NCI-H446 (cell line): ENCODE measurements at places on chromosomes 7 and 10.

GRCh38 chr7:30880125-30880720 is 31.4 kb upstream of the AQP1 start:
- DNase-seq, result no peak

DNA sequence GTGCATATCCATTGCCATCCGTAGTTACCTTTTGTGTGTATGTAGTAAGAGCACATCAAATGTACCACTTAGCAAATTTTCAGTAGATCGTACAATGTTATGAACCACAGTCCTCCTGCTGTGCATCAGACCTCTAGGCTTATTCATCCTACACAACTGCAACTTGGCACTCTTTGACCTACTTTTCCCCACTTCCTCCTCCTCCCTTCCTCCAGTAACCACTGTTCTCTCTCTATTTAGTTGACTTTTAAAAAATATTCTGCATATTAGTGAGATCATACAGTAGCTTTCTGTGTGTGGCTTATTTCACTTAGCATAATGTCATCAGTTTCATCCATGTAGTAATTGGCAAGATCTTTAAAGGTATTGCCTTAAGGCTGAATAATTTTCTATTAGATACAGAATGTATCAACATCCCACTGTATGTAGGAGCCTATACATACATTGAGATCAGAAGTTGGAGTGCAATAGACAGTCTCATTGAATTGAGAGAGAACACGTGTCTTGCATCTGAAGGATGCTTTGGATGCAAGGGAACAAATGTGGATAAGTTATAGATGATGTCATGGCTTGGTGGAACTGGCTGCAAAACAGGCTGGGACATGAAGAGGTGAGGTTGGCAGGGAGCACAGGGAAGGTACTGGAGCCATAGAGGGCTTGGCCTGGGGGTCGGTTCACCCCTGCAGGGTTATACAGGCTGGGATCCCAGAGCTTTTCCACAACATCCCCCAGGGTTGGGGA is 83.0 kb upstream of the FAM180A start:
- no peak for DNase-seq

GRCh38 chr10:103442031-103442461 is 10.1 kb downstream of the CALHM2 start:
- no peak for DNase-seq

- DNase-seq, result no peak
Measured at GRCh38 chr7:47762207-47762606, 180.3 kb upstream of the TNS3 start.

DNA sequence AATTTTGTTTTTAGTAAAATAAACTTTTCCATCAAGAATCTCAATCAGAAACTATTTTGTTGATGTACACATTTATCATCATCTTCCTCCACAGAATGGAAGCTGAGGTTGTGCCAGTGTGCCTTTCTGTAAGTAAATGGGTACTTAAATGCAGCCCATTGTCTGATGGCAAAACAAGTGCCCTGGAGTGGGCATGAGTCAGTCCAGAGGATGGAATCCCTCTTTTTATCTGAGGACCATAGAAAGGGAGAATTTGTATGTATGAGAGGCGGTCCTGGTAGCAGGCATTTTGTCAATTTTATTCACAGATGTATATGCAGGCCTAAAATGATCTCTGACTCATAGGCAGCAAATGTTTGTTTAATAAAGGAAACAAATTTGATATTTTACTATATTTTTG is 102.1 kb upstream of the MAGI2 start:
- no peak for DNase-seq

- no peak for DNase-seq
Measured at GRCh38 chr7:138478499-138478908, 18.4 kb downstream of the TRIM24 start.

DNA sequence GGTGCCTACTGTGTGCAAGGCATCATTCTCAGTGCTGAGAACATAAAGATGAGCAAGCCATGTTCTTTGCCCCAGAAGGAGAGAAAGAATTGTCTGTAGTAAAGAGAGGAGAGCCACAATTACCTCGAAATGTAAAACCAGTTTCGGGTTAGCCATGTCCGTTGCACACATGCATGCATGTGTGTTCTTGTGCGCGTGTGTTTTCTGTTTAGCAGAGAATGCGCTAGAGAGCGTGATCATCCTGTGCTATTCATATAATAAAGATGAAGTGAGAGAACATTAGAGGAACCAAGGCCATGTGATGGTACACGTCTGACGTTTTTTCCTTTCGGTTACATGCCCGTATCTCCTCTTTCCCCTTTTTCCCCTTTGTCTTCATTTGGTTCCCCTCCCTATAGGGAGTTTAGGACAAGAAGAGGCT is 158.2 kb downstream of the CELF2 start:
- no peak for DNase-seq

- DNase-seq, result peak; percentile 3
Measured at GRCh38 chr7:25289518-25289917, 61.2 kb upstream of the NPVF start.
